ENCODE measurements at places on chromosomes 11 and 22.

DNA sequence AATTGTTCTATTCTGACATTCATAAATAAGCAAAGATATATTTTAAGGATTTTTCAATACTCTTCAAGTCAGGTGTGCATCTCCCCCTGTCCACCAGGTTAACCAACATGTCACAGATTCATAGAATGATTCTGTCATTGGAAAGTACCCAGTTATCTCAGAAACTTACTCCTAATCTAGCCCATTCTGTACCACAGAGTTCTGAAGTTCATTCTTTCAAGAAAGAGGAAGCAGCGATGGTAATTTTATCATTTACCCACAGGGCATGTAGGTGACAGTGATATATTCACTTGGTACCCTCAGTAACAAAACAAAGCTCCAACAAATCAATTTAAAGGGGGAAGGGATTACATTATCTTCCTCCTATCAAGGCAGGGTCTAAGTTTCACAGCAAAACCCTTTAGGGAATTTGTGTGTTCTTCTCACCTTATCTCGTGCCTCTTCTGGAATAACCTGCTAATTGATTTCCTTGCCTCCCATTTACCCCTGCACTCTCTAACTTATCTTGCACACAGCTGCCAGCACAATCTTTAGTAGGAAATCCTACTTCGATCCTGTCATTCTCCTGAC lies 19.0 kb upstream of the MPPED2 start:
- DNase-seq: no peak

DNA sequence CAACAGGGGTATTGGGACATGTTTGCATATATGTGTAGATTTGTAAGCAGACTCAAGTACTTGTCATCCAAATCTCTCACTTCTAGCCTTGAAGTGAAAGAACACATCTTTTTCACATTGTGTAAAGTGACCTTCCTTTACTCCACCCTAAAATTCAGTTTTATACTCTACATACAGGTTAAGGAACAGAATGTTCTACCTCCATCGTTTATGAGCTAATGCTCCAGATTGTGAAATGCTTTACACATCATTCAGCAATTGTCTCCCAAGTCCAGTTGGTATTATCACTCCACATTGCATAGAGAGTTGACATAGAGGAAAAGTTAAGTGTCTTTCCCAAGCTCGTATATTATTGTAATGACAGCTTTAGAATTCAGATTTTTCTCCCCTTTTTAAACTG lies 46.1 kb upstream of the BLID start:
- no peak for DNase-seq

GRCh38 chr11:104122011-104122635 lies 41.8 kb downstream of the PDGFD start:
- no peak for DNase-seq

DNA sequence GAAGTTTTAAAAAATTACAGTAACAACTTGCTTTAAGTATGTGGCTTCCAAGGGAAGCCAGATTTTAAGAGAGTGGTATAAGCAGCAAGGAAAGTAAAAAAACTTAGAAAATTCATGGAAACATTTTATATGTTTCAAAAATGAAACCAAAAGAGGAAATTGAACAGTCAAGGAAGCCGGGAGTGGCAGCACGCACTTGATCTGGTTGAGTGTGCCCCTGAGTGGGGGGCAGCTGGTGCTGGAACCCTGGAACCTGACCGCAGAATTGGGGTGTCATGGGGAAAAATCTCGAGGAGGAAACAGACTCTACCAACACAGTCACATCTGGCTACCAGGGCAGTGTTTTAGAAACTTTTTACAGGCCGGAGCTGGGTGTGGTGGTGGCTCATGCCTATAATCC lies 14.0 kb downstream of the MICALL1 start:
- DNase-seq: no peak

GRCh38 chr11:8429483-8429882 lies 164.5 kb downstream of the STK33 start:
- DNase-seq: no peak

- no peak for DNase-seq
These were observed 101.3 kb downstream of the PDHX start for GRCh38 chr11:35017528-35018342.
